Glomerular endothelial cell (primary cell): ENCODE measurements at places on chromosomes 3 and 15.

DNA sequence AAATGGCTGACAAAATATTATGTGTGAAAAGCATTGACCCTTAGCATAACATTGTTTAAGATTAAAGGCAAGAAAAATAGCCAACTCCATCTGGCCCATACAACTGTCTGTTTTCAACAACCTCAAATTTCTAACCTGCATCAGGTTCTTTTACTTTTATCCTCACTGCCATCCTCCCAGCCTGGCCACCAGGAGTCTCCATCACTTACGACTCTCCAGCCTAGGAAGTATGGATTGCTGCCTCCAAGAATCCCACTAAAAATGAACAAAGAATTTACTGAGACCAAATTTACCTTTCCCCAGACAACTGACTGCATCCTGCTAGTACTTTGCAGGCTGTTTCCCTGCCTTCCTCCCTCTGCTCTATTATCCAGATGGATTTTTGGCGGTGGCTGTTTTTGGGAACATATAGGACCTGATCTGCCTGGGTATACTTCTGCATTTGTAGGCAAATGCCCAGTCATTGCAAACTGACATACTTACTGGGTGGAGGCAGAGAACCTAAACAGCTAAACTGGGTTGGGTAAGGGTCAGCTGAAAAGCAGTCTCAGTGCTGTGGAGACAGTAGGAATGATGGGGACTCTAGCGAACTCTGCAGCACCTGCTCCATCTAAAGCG is 144.2 kb downstream of the GHSR start:
- no peak for DNase-seq

GRCh38 chr3:105747060-105747541 is 121.7 kb downstream of the CBLB start:
- no peak for DNase-seq

DNA sequence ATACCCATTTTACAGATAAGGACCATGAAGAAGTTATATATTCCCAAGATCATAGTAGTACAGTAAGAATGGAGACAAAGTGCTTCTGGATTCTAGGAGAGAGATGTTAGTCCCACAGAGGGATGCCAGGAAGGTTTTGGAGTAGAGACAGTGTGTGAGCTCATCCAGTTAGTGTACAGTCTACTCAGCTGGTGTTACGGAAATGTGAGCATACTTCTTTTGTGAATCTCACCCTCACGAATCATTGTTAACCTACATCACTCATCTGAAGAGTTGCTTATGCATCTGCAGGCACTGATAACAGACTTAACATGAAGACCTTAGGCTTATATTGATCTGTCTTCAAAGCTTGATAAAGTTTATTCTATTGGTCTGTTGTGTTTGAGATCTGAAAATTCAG is 106.6 kb upstream of the PTPRG start:
- no peak for DNase-seq

DNA sequence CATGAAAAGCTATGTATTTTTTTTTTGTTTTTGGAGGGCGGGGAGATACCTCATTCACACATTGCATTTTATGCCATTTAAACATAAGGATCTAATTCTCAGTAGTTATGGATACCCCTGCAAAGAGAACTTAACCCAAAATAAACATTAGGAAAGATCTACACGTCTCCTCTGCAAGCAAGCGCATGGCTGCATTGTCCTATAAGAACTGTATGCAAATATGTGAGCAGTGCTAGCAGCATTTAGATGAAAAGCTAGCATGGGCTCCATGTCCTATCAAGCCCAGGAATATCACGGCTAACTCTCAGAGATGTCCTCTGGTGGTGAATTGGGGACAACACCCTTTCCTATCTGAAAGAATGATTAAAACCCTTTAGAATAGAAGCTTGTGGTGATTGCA is 292.8 kb downstream of the MEX3B start:
- no peak for DNase-seq

GRCh38 chr15:85444122-85444745 is 63.8 kb downstream of the AKAP13 start:
- DNase-seq = no peak

- DNase-seq = no peak
Measured at GRCh38 chr15:93070551-93071296, 18.3 kb downstream of the RGMA start.

DNA sequence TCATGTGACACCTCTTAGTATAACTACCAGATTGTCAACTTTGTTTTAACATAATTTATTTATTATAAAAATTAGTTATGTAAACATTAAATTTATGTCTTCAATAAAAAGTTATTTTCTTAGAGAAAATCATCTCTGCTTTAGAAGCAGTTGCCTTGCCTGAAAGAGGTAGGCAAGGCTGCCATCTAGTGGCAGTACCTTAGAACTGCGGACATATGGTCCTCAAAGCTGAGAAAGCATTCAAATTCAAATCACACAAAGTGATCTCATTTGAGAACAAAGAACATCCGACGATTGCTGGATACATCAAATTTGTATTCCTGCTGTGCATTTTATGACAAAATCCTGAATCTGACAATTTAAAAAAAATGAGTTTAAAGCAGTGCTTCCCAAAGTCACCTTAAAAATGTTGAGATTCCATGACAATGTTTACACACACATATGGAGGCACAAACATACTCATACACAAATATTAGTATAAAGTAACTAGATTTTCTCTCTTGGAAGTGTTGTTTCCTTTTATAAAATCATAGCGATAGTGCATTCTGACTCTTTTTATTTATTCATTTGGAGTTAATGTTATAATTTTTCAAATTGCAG is 617.4 kb downstream of the CADM2 start:
- DNase-seq = no peak

GRCh38 chr3:129554356-129555152 is 11.6 kb downstream of the H1-8 start:
- DNase-seq = no peak

GRCh38 chr3:26630669-26631389 is 8.3 kb downstream of the LRRC3B start:
- DNase-seq = no peak

DNA sequence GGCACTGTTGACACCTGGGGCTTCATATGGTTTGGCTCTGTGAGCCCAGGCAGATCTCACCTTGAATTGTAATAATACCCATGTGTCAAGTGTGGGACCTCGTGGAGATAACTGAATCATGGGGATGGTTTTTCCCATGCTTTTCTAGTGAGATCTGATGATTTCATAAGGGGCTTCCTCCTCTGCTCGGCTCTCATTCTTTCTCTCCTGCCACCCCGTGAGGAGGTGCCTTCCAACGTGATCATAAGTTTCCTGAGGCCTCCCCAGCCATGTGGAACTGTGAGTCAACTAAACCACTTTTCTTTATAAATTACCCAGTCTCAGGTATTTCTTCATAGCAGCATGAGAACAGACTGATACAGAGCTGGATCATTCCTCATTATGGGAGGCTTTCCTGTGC is 655.9 kb upstream of the ADAMTS9 start:
- DNase-seq = no peak

GRCh38 chr3:51384055-51384725 is 901 bp upstream of the MANF start:
- no peak for DNase-seq

- no peak for DNase-seq
Measured at GRCh38 chr3:181533811-181534210, 177.9 kb upstream of the SOX2 start.

GRCh38 chr15:77493324-77493907 is 72.7 kb downstream of the HMG20A start:
- DNase-seq = no peak

DNA sequence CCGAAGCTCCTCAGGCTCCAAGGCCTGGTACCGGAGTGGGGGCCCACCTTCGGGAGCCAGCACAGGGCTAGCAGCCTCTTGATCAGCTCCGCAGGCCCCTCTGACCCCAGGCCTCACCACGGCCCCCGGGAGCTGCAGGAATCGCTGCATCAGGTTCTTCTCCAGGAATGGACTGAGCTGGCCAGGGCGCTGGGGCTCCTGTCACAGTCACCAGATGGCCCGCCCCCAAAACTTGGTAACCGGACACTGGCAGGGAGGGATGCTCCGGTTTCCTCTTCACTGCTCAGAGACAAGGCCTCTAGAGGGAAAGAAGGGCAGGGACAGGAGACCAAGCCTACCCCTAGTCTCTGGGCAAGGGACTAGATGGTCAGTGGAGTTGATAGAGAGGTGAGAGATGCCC is 9.9 kb downstream of the AP3B2 start:
- no peak for DNase-seq

DNA sequence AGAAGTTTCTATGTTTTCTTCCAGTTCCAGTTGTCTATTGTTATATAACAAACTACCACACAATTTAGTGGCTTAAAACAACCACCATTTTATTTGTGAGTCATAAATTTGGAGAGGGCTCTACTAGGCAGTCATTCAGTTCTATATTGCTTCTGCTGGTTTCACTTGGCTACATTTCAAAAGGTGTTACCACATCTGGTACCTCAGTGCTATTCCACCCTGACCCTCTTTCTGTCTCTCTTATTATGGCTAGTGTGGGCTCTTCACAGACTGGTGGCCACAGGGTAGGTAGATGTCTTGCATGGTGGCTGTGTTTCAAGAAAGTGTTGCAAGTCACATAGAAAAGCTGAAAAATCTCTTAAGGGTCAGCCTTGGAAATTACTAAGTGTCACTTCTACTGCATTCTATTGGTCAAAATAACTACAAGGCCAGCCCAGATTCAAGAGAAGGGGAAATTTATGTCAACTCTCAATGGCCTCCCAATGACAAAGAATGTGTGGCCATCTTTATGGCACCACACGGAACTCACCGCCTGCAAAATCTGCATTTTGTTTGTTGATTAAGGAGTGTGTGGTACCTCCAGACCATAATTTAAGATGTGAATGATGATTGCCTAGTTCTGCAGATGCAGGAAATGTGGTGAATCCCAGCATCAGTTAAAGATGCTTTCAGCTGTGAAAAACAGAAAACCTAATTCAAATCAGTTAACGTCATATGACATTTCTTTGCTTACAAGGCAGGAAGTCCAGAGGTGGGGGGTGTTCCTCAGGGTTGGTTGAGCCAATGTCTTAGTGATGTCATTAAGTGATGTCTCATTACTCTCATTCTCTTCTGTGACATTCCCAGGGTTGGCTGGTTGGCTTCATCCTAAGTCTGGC is 105.8 kb upstream of the RASGRP1 start:
- DNase-seq = no peak

- no peak for DNase-seq
Measured at GRCh38 chr3:36380221-36381031, at the start of gene STAC. STAC (plus strand) TSS chr3:36380504; CDS start chr3:36380644, 140 bp downstream.

DNA sequence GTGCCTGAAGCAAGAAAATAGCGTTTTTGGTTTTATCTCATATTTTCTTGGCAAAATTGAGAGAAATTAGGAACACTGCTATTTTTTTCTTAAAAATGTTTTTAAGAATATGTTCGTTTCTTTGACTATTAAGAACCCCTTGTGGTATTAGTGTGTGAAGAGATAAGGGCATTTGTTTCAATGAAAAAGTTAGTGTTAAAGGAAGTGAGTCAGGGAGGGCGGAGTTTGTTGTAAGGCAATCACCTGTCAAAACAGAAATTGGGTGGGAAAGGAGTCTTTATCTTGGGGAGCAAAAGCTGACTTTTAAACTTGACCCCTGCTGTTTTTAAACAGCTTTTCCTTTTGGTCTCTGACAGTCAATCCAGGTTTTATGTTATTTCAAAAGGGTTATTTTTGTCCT is 4.2 kb downstream of the RAP2B start:
- peak; percentile 47 for DNase-seq

DNA sequence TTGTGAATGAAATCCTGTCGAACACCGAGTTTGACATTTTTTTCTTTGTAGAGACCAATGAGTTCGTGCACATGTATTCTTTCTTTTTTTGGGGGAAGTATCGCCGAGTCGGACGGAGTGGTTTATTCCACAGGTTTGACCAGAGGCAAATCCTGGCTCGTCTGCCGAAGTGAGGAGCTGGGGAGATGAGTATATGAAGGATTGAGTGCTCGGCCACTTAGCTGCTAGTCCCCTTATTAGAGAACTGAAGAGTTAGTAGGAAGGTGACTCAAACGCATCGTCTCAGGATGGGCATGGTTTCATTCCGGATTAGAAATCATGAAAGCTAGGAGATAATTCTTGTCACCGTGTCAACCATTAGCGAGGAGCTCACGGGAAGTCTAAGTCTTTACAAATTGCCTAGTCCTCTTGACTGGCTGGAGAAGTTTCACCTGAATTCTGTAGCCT is 154.7 kb upstream of the GOLIM4 start:
- no peak for DNase-seq

DNA sequence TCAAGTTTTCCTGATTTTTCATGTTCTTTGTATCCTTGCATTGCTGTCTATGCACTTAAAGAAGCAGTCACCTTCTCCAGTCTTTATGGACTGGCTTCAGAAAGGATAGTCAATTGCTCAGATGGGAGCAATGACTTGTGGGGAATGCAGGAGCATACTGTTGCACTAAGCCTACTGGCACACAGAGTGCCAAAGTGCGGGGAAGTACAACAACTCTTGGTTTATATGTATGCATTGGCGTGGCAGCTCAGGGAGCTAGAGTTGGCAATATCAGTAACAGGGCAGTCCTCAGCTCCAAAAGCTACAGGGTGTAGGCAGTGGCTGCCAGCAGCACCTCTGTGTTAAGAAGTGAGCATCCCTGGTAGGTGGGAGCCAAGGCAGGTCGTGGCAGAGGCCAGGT is 141.1 kb downstream of the SCAPER start:
- no peak for DNase-seq

DNA sequence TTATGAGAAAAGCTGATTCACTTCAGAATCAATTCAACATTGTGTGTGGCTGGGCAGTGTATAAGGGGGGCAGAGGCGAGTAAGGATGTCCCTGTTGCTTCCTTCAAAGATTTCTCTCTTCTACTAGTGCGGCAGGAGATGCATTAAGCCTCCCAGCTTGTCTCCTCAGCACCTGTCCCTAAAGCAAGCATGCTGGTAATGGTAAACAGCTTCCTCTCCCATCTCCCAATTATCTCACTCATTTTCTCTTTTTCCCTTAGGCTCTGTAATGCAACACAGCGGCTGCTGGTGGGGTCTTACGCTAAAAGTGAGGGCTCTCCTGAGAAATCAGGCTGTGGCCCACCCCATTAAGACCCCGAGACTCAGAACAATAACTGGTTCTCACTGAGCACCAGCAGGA is 306.4 kb upstream of the ROPN1 start:
- no peak for DNase-seq

GRCh38 chr3:28078536-28078935 is 162.9 kb upstream of the CMC1 start:
- no peak for DNase-seq

- no peak for DNase-seq
Measured at GRCh38 chr3:123343296-123344174, 105.4 kb downstream of the ADCY5 start.

GRCh38 chr15:32867313-32867626 is 149.5 kb downstream of the GREM1 start:
- no peak for DNase-seq

- no peak for DNase-seq
Measured at GRCh38 chr3:141050576-141051442, at the start of gene SPSB4. SPSB4 (plus strand) TSS chr3:141051347; CDS start chr3:141066105, 14,758 bp downstream.

GRCh38 chr3:195270079-195270816 is 711 bp downstream of the XXYLT1 start:
- DNase-seq = no peak

- no peak for DNase-seq
Measured at GRCh38 chr15:44662478-44663409, 718 bp downstream of the SPG11 start.

DNA sequence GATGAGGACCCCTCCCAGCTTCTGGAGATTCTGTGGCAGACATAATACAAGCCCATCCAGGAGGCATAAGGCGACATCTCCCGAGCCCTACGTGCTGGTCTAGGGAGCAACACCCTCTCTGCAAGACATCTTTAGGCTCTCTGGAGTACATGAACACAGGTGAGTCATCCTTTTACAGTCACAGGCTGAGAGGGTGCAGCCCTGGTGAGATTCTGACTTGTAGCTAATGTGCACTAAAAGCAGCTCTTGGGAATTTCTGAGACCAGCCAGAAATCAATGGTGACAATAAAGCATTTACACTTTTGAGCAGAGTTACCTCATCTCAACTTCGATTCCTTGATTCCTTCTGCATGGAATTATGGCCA is 131.1 kb downstream of the XXYLT1 start:
- no peak for DNase-seq
